Activated CD8-positive, alpha-beta memory T cell treated with anti-CD3 and anti-CD28 coated beads, Interleukin-2, amount 50 U/mL, for 4 hours (primary cell): ENCODE measurements at places on chromosomes 4 and X.

DNA sequence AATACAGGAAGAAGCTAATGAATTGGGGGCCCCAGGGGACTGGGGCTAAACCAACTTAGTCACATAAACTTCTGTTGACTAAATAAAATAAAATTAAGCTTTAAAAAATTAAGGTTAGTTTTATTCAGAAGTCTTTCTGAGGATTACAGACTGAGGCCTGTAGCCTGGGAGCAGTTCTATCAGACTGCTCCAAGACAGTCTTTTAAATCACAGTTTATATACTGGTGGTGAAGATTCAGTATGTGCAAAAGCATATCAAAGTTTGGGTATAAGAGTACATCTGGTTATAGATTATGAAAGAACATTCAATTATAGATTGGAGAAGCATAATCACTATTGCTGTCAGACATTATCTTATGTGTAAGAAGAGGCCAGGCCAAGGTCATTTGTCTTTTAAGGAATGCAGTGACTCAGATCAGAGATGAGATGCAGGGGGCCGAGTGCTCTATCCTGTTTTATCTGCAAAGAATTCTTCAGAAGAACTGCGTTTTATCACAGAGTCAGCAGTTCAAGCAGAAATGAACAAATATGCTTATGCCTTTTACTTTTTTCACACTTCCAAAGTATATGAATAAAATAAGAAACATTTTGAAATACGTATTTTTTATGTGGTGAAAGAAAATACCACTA is 109.4 kb downstream of the PDHA2 start:
- DNase-seq, result no peak

DNA sequence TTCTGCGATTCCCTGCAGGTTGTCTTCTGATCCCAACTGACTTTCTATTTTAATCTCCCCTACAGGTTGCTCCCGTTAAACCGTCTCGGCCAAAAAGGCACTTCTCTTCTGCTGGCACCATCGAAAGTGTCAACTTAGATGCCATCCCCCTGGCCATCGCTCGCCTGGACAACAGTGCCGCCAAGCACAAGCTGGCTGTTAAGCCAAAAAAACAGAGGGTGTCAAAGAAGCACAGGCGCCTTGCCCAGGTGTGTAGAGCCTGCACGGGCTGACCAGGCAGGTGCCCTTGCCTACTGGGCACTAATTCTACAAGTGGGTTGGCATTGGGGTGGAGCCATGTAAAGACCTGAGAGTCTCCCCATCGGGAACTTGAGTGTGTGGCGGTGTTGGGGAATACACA is 74.2 kb downstream of the AASDH start:
- no peak for DNase-seq

- DNase-seq, result no peak
Observed at GRCh38 chr4:110139815-110140214, 58.6 kb downstream of the ELOVL6 start.

- DNase-seq, result no peak
Observed at GRCh38 chrX:39952989-39953388, 144.8 kb downstream of the BCOR start.

DNA sequence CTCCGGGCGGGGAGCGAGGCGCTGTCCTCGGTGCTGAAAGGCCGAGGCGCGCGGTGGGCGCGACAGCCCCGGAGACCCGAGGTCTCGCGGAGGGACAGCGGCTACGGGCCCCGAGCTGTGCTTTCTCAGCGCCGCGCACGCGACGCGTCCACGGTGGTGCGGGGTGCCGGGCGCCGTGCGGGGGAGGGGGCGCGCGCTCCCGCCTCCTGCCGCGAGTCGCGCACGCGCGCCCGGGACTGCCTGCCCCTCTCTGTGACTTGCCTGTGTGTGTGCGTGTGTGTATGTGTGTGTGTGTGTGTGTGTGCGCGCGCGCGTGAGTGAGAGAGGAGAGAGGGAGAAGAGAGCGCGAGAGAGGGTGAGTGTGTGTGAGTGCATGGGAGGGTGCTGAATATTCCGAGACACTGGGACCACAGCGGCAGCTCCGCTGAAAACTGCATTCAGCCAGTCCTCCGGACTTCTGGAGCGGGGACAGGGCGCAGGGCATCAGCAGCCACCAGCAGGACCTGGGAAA is at the start of gene GRIA2:
Gene GRIA2, plus strand, starts transcription at position 358 of the 511 bp plus-strand sequence. CDS start 315 bp downstream, outside the sequence.
- no peak for DNase-seq

GRCh38 chr4:54213761-54214160 is 15.3 kb upstream of the PDGFRA start:
- no peak for DNase-seq

- DNase-seq, result no peak
Observed at GRCh38 chr4:143287572-143287923, 49.1 kb upstream of the GAB1 start.

- no peak for DNase-seq
Observed at GRCh38 chr4:105060628-105061027, 86.0 kb upstream of the TET2 start.

- peak; percentile 22 for DNase-seq
Observed at GRCh38 chrX:136780763-136781162, at the start of gene ARHGEF6. ARHGEF6 (minus strand) TSS chrX:136780932; CDS start chrX:136780882, 50 bp downstream.

- DNase-seq, result no peak
Observed at GRCh38 chr4:89056953-89057398, at the start of gene FAM13A. FAM13A (minus strand) TSS chr4:89057185; CDS start chr4:89056964, 221 bp downstream.

DNA sequence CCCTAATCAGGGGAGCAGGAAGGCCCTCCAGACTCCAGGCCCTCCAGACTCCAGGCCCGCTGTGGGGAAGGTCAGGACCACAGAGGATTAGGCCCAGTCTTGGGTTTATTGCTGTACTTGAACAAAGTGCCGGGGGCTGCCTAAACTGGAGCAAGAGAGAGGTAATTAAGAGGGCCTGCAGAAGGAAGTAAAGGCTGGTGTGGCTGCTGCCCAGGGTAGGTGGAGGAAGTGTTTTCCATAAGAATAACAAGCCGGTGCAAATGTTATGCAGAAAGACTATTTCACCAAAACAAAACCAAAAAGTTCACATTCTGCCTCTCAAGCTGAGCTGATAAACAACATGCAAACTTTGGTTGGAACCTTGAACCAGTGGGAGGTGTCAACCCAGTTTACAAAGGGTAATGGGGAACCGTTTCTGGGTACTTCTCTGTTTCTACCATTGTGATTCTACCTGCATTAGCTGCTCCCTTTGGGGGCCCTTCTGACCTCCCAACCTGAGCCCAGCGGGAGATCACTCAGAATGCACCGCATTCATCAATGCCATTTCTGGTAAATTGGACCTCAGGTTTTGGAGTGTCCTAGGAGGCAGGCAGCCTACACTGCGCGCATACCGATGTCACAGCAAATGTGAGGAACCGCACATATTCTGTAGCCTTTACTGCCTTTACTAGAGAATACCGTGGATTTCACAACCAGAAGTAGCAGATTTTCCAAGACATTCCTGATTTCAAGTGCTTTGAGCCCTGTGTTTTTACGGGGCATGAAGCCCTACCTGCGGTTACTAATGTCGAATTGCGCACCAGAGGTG is 59.7 kb upstream of the BCOR start:
- DNase-seq, result no peak

DNA sequence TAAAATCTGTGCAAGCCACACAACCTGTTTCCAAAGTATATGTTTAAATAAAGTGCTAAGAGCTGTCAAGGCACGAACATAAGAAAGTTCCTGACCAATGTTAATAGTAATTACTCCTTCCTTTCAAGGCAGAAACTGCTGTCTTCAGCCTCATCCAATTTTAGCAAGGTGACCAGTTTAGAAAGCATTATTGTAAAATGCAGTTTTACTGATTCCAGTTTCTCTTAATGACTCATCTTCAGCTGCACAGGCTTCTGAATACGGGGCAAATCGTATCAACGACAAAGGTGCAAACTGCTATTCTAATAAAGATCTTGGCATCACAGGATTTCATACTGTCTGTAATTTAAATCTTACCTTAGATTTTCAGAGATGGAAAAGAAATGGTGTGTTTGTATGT is 87.5 kb downstream of the PPP3CA start:
- no peak for DNase-seq

DNA sequence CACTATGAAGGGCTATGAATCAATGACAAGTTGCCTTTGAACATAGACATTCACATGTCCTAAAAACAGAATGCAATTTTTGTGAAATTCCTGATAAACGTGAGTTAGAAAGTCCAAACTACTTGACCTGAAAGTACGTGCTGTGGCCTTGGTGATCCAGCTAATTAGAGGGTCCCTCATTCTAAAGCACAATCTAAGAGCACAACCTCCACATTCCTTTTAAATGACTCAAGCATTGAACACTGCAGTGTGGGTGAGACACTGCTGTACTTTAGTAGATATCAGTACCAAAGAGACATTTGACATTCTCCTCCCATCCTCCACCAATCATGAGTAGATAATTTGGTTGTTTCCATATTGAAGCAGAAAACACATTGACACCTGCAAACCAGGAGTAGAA is 73.5 kb downstream of the FAM47B start:
- no peak for DNase-seq

DNA sequence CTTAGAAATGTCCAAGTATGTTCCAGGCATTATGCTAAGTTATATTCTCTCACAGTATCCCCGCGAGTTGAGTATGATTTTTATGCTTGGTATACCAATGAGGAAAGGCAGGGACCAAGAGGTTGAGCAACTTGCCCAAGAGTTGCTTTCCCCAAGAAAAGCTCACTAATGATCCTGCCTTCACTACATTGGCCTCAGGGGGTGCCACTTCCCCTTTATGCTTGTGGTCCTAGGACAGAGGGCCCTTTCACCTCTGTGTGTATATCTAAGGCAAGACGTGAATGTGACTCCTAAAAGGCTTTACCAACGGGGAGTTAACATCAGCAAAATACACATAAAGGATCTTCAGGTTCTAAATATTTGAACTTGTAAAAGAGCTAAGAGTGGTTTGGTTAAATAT is 164.4 kb upstream of the CPEB2 start:
- DNase-seq, result no peak

DNA sequence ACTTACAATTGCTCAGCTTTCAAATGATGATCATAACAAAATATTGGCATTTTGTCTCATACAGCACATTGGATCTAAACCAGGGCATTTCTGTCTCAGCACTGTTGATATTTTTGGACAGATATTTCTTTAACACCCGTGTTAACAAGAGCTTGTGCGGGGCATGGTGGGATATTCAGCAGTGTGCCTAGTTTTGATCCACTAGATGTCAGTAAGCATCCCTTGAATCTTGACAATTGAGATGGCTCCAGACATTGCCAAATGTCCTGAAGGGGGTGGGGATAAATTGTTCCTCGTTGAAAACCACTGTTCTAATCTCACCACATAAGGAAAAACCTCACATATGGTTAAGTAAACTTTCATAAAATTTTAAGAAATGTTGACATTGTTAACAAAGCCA is 806.3 kb downstream of the STIM2 start:
- DNase-seq, result no peak

DNA sequence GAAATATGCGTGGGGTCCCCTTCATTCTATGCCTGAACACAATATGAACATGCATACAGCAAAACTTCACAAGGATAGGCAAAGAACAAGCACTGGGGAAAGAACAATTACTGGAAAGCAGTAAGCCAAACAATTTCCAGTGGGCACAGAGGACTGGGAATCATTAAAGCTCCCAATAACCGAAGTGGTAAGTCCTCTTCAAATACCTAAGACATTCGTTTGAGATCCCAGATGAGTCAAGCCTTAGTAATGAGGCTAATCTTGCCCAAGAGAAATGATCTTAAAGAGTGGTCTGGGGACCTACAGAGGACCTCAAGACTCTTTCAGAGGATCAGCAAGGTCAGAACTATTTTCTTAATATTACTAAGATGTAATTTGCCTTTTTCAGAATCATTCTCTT is 28.6 kb downstream of the ANAPC10 start:
- DNase-seq, result no peak

GRCh38 chr4:155526452-155527169 is 140.0 kb upstream of the GUCY1A1 start:
- no peak for DNase-seq

DNA sequence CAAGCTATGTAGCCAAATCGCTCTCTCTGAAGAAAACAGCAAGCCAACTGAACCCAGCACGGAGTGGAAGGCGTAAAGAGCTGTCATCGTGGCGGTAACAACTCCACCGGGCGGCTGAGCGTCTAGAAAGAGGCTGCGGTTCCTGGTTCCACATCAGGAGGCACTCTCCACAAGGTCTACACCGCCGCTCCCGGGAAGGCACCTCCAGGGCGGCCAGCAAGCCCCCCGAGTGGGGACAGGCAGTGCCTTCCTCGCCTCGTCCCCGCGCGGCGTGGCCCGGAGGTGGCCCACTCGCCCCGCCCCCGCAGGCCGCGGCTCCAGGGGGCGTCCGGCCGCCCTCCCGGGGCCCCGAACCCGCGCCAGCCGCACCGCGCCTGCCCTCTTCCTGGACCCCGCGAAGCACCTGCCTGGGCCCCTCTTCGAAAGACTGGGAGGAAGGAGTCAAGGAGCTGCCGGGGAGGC is 755 bp downstream of the KLHL8 start:
- DNase-seq, result peak; percentile 52

DNA sequence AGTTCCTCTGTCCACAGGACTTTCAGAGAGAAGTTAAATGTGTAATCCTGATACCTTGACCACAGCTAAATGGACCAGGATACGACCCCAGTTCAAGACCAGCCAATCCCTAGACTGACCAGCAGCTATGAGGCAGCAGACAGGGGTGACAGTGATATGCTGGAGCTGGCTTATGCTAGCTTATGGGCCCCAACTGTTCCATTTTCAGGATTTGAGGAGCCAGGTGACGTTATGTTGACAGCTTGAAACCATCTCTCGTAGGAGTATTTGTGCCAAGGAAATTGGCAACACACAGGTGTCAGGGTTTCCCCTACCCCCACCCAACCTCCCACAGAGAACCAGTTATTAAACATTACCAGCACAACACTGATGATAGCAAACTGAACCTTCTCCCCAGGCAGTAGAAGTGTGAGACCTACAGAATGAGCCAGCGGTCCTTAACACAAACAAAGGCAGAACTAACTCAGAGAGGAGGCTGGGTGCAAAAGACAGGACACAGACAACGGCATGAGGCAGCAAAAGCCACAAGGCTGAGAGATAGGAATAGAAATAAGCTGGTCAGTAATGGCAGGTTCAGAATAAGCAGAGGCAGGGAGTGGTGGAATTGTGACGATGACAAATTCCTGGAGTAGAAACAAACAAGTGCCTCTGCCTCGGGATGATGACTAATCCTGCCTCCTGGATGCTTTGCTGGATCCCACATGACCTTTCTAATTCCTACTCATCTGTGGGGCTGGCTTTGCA is 85.6 kb upstream of the CPEB2 start:
- DNase-seq, result no peak

- no peak for DNase-seq
Observed at GRCh38 chr4:17068392-17068791, 169.9 kb upstream of the LDB2 start.
